ENCODE measurements at places on chromosomes 5 and 9. TPM values are rescaled to one million over a fixed set of nuclear protein-coding genes. Genes with fewer than 3 reads are reported as not detected.
A peak's percentile ranks its signal among the peaks of the same experiment; 100 is the strongest.

GRCh38 chr5:35371951-35372426 is 141.7 kb upstream of the PRLR start:
- H3K27me3 ChIP-seq, result no peaks in the 10 kb centered on the region
- DNase-seq, result no peak
- no peak overlapping the region for H3K4me3 ChIP-seq
- no peaks in the 10 kb centered on the region for H3K4me1 ChIP-seq

- H3K27ac ChIP-seq, result no peak overlapping the region
- H3K4me3 ChIP-seq, result peak overlapping the region; percentile 65
- no peak for DNase-seq
- no peaks in the 10 kb centered on the region for H3K27me3 ChIP-seq
- H3K4me1 ChIP-seq, result peaks cover 14% of the 10 kb centered on the region
- no peaks in the 10 kb centered on the region for H3K36me3 ChIP-seq
These were observed 2.8 kb upstream of the PFN3 start for GRCh38 chr5:177403102-177403791.

DNA sequence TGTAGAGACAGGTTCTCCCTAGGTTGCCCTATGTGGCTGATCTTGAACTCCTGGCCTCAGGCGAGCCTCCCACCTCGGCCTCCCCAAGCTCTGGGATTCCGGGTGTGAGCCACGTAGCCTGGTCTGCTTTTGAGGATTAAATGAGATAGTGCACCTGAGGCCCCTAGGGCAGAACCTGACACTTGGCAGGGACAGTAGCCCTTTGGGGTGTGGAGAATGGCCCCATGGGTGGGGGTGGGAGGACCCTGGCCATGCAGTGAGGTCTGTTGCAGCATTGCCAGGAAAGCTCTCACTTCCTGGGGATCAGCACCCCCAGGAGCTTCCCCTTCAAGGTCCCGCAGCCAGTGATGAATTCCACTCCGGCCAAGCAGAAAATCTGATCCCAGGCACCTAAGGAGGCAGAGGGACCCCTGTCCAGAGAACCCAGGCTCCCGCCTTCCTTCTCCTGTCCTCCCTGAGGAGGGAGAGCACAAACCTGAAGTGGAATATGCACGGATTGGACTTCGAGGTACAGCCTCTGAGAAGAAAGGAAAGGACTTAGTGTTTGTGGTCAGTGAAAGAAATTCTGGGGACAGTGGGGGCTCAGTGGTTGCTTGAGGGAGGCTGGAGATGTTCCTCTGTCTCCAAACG is 73.9 kb upstream of the UNC5A start:
- H3K36me3 ChIP-seq, result no peaks in the 10 kb centered on the region
- no peak overlapping the region for H3K27ac ChIP-seq
- H3K27me3 ChIP-seq, result no peaks in the 10 kb centered on the region
- no peak for DNase-seq
- no peak overlapping the region for H3K4me3 ChIP-seq

DNA sequence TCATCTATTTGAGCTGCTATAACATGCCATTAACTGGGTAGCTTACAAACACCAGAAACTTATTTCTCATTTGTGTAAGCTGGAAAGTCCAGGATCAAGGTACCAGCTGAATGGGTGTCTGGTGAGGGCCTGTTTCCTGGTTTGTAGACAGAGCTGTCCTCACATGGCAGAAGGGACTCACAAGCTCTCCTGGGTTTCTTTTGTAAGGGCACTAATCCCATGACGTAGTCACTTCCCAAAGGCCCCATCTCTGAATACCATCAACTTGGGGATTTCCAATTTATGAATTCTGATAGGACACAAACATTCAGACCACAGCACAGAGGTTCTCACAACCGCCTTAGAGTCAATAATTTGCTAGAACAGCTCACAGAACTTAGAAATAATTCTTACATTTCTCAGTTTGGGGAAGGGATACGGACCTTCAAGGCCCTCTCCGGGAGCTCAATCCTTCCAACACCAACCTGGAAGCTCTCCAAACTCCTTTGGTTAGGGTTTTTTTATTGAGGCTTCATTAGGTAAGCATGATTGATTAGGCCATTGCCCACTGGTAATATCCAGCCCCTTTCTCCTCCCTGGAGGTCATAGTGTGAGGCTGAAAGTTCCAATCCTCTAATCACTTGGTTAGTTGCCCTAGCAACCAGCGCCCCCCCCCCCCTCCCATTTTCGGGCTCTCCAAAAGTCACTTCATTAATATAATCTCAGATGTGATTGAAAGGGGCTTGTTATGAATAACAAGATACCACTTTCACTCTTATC is 7.6 kb upstream of the DNAJA1 start:
- no peak for DNase-seq
- H3K4me3 ChIP-seq, result no peak overlapping the region
- no peaks in the 10 kb centered on the region for H3K4me1 ChIP-seq
- no peak overlapping the region for H3K27ac ChIP-seq
- H3K27me3 ChIP-seq, result no peaks in the 10 kb centered on the region

DNA sequence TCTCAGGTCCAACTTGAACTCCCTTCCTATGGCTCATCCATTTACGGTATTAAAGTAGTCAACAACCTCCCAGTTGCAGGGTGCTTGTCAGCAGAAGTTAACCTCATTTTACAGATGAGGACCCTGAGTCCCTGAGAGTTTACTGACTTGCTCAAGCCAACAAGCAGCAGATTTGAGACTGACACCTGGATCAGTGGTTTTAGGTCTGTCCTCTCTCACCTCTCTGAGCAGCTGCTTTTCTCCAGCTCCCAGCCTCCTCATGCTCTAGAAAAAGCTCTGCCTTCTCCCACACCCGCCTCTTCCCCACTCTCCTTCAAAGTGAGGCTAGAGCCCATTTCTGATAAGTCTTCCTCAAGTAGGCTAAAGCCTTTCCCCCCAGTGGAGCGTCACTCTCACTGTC is 56.4 kb downstream of the GABBR2 start:
- no peak overlapping the region for H3K27ac ChIP-seq
- H3K4me3 ChIP-seq, result no peak overlapping the region
- no peaks in the 10 kb centered on the region for H3K36me3 ChIP-seq
- no peaks in the 10 kb centered on the region for H3K4me1 ChIP-seq
- no peak for DNase-seq

DNA sequence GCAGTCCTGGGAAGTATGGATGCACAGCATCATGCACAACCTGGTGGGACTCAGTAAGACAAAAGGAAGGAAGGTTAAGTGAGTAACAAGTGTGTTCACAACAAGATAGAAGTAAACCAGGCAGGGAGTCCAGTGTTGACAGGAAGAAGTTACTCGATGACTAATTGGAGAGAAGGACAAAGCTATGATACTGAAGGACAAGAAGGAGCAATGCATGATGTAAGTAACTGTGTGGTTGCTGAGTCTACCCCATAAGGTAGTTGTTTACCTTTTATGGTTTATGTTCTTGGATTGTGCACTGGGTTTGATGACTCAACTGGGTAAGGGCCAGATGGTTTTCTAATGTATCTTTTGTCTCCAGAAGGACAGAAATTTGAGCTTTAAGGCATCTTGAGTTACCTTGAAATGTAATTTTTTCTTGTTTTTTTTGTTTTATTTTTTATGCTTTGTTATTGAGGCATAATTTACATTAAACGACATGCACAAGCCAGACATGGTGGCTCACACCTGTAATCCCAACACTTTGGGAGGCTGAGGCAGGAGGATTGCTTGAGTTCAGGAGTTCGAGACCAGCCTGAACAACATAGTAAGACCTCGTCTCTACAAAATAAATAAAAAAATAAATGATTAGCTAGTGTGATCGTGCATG is 89.2 kb upstream of the CAST start:
- no peak for DNase-seq
- no peak overlapping the region for H3K4me3 ChIP-seq
- H3K27me3 ChIP-seq, result no peaks in the 10 kb centered on the region

- H3K27ac ChIP-seq, result no peak overlapping the region
- H3K4me3 ChIP-seq, result no peak overlapping the region
- no peaks in the 10 kb centered on the region for H3K36me3 ChIP-seq
- no peaks in the 10 kb centered on the region for H3K27me3 ChIP-seq
These were observed 491.7 kb downstream of the CCDC171 start for GRCh38 chr9:16044579-16044881.

- DNase-seq, result no peak
- no peak overlapping the region for H3K27ac ChIP-seq
- no peaks in the 10 kb centered on the region for H3K4me1 ChIP-seq
These were observed 14.9 kb upstream of the C5orf63 start for GRCh38 chr5:127088251-127088650.

GRCh38 chr5:56412601-56413379 is 179.7 kb upstream of the ANKRD55 start:
- H3K4me1 ChIP-seq, result peaks cover 19% of the 10 kb centered on the region
- no peaks in the 10 kb centered on the region for H3K27me3 ChIP-seq
- H3K36me3 ChIP-seq, result no peaks in the 10 kb centered on the region
- no peak for DNase-seq
- peak overlapping the region; percentile 37 for H3K27ac ChIP-seq

- no peaks in the 10 kb centered on the region for H3K4me1 ChIP-seq
- no peak overlapping the region for H3K27ac ChIP-seq
- H3K27me3 ChIP-seq, result no peaks in the 10 kb centered on the region
- DNase-seq, result no peak
- no peaks in the 10 kb centered on the region for H3K36me3 ChIP-seq
These were observed 111.1 kb downstream of the ARHGAP26 start for GRCh38 chr5:142881076-142881783.

DNA sequence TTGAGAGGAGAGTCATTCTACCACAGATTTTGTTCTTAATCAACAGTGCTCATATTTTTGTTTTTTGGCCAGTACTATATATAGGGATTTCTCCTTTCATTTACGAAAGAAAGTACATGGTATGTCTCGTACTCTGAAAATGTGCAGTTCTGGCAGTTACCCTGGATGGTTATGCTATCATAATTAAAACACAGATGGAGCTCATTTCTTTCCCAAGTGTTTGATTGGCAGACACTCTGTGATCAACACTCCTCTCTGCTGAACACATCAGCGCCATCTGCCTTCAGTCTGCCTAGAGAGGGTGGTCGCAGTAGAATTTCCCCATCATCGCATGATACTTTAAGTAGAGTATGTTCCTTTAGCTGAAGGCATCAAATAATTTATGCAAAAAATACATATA is 64.5 kb downstream of the PAM start:
- no peak overlapping the region for H3K4me3 ChIP-seq
- no peak for DNase-seq

NME5 gene
- 2.4 TPM for total RNA-seq

PCDHA3 gene
- 0.42 TPM for total RNA-seq

ENC1 gene
- 22.5 TPM for total RNA-seq

PITX1 gene
- 0.28 TPM for total RNA-seq

Measured in pancreas (tissue), 10 donors.